NCI-H1105 (cell line): ENCODE measurements at places on chromosomes 4 and X.

DNA sequence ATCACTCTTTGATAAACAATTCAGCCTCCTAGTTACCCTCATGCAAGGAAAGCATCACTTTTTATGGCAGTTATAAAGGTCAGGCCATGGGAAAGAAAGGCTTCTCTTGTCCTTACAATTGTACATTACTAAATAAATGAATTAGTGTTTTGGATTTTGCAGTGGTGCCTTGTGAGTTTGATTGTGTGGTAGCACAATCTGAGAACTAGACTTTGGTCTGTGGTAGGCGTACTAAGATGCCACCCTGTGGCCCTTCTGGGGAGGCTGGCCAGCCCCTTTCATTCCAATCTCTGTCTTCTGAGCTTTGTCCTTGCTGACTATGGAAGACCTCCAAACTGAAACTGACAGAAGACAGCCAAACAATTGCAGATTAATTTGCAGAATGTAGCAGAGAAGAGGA, 14.6 kb upstream of the HNRNPD start:
- no peak for DNase-seq

DNA sequence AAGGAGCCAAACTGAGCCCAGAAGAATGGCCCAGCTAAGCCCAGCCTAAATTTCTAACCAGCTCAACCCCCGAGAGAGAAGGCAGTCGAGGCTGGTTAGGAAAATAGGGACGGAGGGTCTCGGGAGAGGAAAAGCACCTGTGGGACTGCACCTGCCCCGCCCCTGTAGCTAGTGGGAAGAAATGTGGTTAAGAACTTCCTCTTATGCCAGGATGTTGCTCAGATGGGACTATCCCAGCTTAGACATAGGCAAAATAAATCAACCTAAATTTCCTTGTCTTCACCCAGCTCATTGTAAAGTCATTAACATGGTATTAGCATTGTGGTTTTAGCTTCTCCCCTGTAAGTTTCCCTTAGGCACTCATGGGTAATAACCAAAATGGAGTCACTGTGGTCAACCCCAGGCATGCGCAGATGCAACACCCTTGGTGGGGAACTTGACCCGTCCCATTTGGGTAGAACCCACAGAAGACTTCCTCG, 86.8 kb downstream of the ZNF718 start:
- DNase-seq: no peak

GRCh38 chrX:14590216-14590615, 60.9 kb downstream of the GLRA2 start:
- no peak for DNase-seq

GRCh38 chr4:122896270-122896669, 26.1 kb downstream of the NUDT6 start:
- DNase-seq: no peak

DNA sequence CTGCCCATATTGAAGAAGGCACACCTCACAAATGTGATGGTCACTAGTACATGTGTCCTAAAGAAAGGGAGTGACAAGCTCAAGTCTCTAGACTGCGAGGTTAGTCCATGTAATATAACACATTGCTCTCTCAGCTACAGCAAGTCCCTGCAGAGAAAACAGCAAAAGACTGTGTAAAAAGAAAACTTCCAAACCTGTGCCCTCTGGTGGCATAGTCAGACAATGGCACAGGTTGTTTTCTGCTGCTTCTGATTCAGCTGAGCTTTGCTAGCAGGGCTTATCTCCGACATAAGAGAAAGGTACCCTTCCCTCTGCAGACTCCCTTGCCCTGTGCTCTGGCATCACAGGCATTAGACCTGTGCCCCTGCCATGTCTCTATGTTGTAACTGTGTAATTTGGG, 1.4 kb upstream of the SERPINA7 start:
- no peak for DNase-seq

DNA sequence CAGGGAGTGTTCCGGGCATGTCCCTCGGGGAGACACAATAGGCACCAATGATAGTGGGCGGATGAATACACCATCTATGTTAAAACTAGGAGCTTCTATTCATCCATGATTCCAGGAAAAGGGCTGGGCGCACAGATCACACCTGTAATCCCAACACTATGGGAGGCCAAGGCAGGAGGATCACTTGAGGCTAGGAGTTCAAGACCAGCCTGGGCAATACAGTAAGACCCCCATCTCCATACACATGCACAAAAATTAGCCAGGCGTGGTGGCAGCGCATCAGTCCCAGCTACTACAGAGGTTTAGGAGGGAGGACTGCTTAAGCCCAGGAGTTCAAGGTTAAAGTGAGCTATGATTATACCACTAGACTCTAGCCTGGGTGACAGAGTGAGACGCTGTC, 2.4 kb downstream of the NELFA start:
- DNase-seq: no peak

DNA sequence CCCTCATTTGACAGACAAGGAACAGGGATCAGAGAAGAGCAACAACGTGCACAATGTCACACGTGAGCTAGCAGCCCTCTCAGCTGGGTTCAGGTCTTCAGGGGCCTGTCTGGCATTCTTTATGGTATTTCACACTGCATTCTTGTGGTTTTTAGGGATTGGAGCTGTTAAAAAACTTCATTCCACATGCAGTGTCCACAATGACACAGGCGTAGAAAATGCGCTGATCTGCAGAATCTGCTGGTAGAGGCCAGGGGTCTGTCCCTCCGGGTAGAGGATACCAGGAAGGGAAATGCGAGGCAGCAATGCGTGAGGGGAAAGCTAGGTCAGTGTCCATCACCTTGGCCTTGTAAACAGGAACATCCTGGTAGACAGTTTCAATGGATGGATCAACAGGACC, 36.6 kb downstream of the MAP7D3 start:
- DNase-seq: no peak

GRCh38 chr4:56086073-56086541, 137.4 kb downstream of the CEP135 start:
- peak; percentile 5 for DNase-seq

- no peak for DNase-seq
These were observed 34.8 kb upstream of the SPANXD start for GRCh38 chrX:141733371-141733770.

DNA sequence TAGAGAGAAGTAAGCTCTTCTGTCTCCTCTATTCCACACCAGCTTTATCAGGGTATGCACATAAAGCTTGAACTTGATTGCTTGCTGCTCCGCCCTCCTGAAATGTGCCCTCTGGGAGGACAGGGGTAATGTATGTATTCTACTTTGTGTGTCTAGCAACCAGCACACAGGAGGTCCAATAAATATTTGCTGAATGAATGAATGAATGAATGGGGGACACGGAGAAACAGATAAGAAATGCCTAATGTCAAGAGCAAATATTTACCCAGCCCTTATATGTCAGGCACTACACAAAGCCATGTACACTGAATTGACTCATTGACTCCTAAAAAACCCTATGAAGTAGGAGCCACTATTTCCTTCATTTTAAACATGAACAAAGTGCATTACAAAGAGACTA, 2.3 kb upstream of the MSL3 start:
- DNase-seq: no peak

DNA sequence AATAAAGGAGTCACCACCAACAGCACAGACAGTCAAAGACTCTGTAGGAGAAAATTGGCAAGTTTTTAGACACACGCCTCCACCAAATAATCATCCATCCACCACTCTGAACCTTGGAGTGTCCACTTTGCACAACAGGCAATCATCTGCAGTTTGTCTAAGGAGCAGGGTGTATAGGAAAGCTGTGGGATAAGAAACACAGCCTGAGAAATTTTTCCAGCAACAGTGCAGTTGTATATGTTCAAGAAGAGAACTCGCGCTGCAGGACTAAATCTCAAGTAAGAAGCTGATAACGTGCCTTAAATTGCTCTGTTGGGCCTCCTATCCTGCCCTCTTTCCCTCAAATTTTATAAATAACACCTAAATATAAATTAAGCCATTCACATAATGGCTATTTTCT, 136.7 kb upstream of the PPARGC1A start:
- no peak for DNase-seq

GRCh38 chrX:39710776-39711175, 387.0 kb downstream of the BCOR start:
- no peak for DNase-seq

DNA sequence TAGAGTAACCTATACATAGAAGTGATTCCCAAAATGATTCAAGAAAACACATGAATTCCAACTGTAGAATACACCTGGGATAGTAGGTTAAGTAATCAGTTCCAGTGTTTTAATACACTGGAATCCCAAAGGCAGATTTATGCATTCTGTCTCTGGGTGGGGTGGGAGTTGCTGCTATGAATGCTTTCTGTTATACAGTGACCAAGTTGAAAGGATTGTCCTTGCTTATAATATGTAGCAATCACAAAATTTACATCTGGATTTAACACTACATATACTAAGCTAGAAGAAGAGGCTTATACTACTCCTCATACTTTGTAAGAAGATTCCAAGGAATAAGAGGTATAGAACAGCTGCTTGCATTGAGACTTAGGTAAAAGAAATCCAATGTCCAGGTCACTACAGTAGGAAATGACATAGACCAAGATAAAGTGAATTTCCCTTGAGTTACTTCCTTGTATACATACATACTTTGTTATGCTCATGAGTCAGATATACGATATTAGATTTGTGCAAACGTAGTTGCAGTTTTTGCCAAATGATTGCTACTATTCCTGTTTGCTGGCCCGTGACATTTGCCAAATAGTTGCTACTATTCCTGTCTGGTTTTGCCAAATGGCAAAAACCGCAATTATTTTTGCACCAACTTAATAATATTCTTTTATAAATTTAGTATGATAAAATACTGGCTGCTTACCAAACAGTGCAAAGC, 210.5 kb upstream of the DIAPH2 start:
- no peak for DNase-seq

DNA sequence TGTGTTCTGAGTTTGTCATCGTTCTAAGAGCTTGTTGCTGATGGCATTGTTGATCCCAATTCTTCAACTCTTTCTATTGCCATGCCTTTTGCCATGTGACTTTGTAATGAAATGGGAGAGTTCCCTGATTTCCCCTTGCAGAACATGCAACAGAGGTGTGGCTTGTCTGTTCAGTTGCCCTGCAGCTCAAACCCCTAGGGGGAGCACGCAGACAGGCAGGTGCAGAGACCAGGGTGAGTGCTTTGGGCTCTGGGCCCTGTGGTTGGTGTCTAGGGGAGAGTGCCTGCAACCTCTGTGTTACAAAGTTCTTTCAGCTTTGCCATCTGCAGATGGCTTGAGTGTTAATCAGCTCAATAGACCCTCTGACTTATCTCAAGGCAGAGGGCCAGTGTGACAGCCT, 332.7 kb downstream of the MID1IP1 start:
- peak; percentile 11 for DNase-seq

- DNase-seq: no peak
These were observed 37.9 kb downstream of the UNC5C start for GRCh38 chr4:95510877-95511276.

DNA sequence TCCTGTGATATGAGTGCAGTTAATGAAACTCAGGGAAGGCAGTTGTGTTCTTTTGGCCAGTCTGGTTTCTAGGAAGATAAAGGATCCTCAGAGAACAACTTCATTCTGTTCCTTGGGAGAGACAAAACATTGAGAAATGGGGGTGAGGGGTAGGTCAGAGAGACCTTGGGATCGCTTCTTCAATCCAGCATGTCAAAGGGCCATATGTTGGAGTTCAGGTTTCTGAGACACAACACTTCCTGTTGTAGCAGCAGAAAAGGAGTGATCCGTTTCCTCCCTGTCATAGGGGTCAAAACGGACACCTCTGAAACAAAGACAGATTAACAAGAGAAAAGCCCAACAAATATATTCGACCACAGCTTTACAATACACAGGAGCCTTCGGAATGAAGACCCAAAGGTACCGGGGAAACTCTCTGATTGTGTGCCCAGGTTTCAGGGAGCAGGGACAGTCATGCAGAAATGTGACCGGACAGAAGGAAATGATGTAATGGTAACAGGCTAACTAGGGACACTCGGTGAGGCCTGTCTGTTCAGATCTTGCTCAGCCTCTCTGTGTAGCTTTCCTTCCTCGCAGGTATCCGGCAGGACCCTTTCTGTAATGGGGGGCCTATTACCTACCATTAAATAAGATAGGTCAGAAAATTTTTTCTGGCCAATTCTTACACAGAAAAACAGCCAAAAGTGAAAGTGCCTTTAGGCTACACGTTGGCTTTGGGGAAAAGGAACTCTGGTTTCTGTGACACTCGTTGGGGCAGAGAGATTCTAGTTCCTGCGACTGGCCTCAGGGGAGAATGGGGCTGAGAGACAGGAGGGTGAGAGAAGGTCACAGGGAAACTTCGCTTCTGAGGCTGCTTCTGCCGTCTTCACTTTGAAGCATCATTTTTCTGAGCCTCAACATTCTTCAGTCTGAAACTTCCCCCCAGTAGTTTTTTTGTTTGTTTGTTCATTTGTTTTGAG, 103.3 kb upstream of the TLR3 start:
- no peak for DNase-seq

GRCh38 chr4:38560340-38560739, 103.7 kb upstream of the KLF3 start:
- no peak for DNase-seq

DNA sequence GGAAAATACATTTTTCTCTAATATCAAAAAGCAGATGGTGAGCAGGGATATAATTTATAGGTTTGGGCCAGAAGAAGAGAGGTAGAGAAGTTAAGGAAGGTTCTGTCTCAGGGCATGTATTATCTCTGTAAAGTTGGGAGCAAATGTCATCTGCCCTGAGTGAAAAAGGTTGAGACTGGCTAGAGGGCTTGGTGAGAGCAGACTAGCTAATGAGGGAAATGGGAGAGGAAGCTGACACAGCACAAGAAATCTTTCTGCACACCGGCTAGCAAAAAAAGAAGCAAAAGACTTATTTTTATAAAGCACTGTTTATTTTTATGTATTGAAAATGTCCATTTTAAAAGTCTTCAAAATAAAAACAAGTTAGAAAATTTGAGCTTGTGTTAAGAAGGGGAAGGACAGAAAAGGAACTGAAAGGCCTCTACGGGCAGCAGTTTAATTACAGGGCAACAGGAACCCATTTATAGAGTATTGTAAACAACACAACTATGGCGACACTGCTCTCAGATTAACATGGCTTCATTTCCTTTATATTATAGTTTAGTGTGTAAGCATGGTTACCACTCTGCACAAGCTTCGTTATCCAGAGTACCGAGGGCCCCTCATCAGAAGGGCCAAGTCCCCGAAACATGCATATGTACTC, 17.4 kb downstream of the CD40LG start:
- DNase-seq: no peak

GRCh38 chrX:120291211-120291610, 20.1 kb downstream of the TMEM255A start:
- DNase-seq: no peak

GRCh38 chrX:9516635-9517034, 51.8 kb downstream of the TBL1X start:
- no peak for DNase-seq

GRCh38 chr4:120454788-120455187, 388.1 kb upstream of the MAD2L1 start:
- DNase-seq: no peak

GRCh38 chrX:148540114-148540513, 39.7 kb downstream of the AFF2 start:
- no peak for DNase-seq

- DNase-seq: no peak
These were observed 4.5 kb downstream of the C1GALT1C1 start for GRCh38 chrX:120625371-120625770.

DNA sequence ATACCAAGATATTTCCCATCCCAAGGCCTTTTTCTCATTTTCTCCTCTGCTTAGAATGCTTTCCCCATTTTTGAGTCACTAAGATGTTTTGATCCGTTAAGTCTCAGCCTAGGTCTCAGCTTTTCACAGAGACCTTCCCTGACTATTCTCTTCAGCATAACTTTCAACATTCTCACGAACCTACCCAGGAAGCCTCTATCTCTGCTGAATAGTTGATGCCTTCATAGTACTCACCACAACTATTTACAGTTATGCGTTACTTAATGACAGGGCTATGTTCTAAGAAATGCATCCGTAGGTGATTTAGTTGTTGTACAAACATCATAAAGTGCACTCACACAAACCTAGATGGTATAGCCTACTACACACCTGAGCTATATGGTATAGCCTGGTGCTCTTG, 64.5 kb downstream of the ARL9 start:
- DNase-seq: no peak
